ENCODE measurements at places on chromosomes 1 and 21.
A peak's percentile ranks its signal among the peaks of the same experiment; 100 is the strongest.

GRCh38 chr21:45150638-45151131 lies 76.3 kb downstream of the ADARB1 start:
- DNase-seq, result no peak

DNA sequence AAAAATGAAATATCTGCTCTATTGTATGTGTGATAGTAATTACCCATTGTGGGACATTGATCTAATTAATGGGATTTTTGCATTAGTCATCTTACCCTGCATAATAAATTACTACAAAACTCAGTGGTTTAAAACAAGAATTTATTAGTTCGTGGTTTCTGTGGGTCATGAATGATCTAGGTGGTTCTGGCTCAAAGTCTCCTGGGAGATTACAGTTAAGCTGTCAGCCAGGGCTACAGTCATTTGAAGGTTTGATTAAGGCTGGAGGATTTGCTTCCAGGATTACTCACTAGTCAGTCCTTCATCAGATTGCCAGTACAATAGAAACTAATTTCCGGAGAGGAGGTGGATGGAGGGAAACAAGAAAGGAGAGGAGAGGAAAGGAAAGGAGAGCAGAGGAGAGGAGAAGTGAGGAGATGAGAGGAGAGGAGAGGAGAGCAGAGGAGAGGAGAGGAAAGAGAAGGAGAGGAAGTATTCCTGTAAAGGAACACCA lies 60.4 kb upstream of the TNFSF4 start:
- DNase-seq, result no peak

- DNase-seq, result peak; percentile 15
Measured at GRCh38 chr1:31382379-31382989, 9.6 kb upstream of the FABP3 start.

GRCh38 chr1:183188240-183188639 lies 2.2 kb downstream of the LAMC2 start:
- no peak for DNase-seq

GRCh38 chr1:196654271-196654670 lies 2.4 kb downstream of the CFH start:
- no peak for DNase-seq

DNA sequence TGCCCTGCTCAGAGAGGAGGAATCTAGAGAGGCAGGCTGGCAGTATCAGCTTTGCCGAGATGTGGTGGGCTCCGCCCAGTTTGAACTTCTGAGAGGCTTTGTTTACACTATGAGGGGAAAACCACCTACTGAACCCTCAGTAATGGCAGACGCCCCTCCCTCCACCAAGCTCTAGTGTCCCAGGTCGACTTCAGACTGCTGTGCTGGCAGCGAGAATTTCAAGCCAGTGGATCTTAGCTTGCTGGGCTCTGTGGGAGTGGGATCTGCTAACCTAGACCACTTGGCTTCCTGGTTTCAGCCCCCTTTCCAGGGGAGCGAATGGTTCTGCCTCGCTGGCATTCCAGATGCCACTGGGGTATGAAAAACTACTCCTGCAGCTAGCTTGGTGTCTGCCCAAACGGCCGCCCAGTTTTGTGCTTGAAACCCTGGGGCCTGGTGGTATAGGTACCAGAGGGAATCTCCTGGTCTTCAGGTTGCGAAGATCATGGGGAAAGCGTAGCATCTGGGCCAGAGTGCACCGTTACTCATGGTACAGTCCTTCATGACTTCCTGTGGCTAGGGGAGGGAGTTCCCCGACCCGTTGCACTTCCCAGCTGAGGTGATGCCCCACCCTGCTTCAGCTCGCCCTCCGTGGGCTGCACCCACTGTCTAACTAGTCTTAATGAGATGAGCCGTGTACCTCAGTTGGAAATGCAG lies 43.6 kb downstream of the C21orf91 start:
- DNase-seq, result no peak

- no peak for DNase-seq
Measured at GRCh38 chr1:93016171-93016570, 54.9 kb upstream of the DIPK1A start.

- DNase-seq, result no peak
Measured at GRCh38 chr1:153985341-153985912, 712 bp downstream of the RAB13 start.

GRCh38 chr1:153816283-153816889 lies 41.2 kb downstream of the SLC27A3 start:
- no peak for DNase-seq

- no peak for DNase-seq
Measured at GRCh38 chr1:56709269-56709880, 64.3 kb downstream of the PRKAA2 start.

DNA sequence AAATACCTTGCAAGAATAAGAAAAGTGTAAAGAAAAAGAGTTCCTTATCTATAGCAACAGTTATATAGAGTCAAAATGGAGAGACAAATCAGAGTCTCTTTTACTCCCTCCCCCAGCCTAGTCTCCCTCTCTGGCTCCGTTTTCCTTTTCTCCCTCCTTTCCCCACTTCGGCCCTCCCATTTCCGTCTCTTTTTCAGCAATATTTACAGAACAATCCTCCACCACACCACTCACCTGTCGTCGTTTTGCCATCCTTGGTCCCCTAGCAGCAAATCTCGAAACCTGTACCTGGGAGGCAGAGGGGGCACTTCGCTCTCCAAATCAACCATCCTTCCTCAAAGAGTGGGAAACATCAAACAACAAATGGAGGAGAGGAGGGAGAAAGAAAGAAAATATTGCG lies 259 bp downstream of the KCNT2 start:
- DNase-seq, result no peak

DNA sequence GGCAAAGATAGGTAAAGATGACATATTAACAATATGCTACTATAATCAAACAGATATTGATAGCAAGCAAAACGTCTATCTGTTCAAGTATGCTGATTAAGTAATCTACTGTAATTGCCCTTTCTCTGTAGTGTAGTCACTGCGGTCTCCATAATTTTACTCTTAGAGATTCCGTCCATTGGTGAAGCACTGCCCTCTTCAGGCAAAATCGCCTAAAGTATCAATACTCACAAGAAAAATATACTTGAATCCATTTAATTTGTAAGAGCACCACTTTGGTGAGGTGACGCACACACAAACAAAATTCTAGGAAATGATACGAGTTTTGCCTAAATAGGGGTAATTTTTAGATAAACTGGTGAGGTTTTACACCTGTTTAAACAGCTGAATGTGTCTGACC lies 434.6 kb upstream of the CHRM3 start:
- peak; percentile 49 for DNase-seq

All from BE2C (cell line).